ENCODE measurements at places on chromosomes 1 and 21.

DNA sequence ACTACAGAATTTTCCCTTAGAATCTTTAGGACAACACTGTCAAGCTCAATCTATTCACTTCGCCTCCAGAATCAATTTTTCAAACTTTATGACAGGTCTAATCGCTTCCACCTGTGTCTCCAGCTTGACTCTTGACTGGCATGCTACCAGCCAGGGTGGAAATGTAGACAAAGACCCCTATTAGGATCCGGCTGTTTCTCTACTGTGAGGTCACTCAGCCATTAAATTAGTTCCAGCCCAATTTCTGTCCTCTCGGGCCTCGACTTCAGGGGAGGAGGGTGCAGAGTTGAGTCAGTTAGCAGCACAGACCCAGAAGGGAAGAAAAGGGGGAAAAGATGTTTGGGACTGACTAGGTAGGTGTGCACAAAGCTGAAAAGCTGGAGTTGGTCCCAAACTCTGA is 78.5 kb downstream of the HLCS start:
- no peak for DNase-seq

- no peak for DNase-seq
Measured at GRCh38 chr21:19767546-19767945, 1230.7 kb upstream of the NCAM2 start.

DNA sequence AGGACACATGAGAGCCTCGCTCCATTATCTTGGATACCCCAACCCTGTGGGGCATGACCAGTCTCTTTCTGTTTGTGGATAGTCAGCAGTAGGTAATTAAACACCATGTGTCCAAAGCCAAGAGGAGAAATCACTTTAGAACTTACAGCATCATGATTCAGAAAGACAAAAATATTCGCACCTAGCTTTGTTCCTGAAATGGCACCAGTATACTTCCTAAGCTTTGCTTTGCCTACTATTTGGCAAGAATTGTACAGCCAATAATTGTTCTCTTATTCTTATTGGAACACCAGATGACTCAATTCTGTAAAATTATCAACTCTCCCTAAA is 24.2 kb downstream of the TNFRSF9 start:
- no peak for DNase-seq

- DNase-seq: no peak
Measured at GRCh38 chr1:30192969-30193630, 530.3 kb downstream of the MATN1 start.
